ENCODE measurements at places on chromosomes 6 and 20. TPM values are rescaled to one million over a fixed set of nuclear protein-coding genes. Genes with fewer than 3 reads are reported as not detected.

The TGM3 gene
- not detected for total RNA-seq

The HLA-DOB gene
- total RNA-seq = 0.18 TPM

The HACE1 gene
- 22.3 TPM for total RNA-seq

The CDSN gene
- not detected for total RNA-seq

The ARMH2 gene
- total RNA-seq = not detected

The TREML2 gene
- not detected for total RNA-seq

The KCNK15 gene
- 0.09 TPM for total RNA-seq

The SLC25A27 gene
- 2.4 TPM for total RNA-seq

The RPP40 gene
- 9.5 TPM for total RNA-seq

The TSPO2 gene
- not detected for total RNA-seq

The MUC22 gene
- not detected for total RNA-seq

The PTK6 gene
- 0.18 TPM for total RNA-seq

The FAM209B gene
- total RNA-seq = not detected

The HCRTR2 gene
- total RNA-seq = not detected

The RAET1E gene
- total RNA-seq = not detected

Measured in smooth muscle cell of the umbilical artery (primary cell).